ENCODE measurements at places on chromosomes 2 and 18. TPM values are rescaled to one million over a fixed set of nuclear protein-coding genes. Genes with fewer than 3 reads are reported as not detected.

The SLC4A3 gene
- total RNA-seq, result 3.4 TPM

The ERICH2 gene
- total RNA-seq, result not detected

The SLC19A3 gene
- 3.1 TPM for total RNA-seq

The APCDD1 gene
- total RNA-seq, result not detected

The ABCG8 gene
- total RNA-seq, result not detected

The MYO5B gene
- total RNA-seq, result 11.8 TPM

The SCN1A gene
- not detected for total RNA-seq

The IL36A gene
- total RNA-seq, result not detected

The GALNT14 gene
- 47.5 TPM for total RNA-seq

The ANKRD23 gene
- 1.8 TPM for total RNA-seq

The CYP27A1 gene
- total RNA-seq, result 0.10 TPM

The ACVR1C gene
- total RNA-seq, result 0.06 TPM

The TMEM178A gene
- 0.10 TPM for total RNA-seq

The ARPC2 gene
- 316 TPM for total RNA-seq

The PROM2 gene
- total RNA-seq, result not detected

The MYCN gene
- total RNA-seq, result not detected

The C2orf72 gene
- total RNA-seq, result 6.1 TPM

The SOX11 gene
- total RNA-seq, result not detected

The DTNA gene
- 0.18 TPM for total RNA-seq

The MARCHF4 gene
- total RNA-seq, result 64.6 TPM

The G6PC2 gene
- total RNA-seq, result not detected

The OSBPL1A gene
- 11.7 TPM for total RNA-seq

The LRATD1 gene
- total RNA-seq, result not detected

The ANKRD53 gene
- total RNA-seq, result not detected
